ENCODE measurements at places on chromosomes 12 and 14.

DNA sequence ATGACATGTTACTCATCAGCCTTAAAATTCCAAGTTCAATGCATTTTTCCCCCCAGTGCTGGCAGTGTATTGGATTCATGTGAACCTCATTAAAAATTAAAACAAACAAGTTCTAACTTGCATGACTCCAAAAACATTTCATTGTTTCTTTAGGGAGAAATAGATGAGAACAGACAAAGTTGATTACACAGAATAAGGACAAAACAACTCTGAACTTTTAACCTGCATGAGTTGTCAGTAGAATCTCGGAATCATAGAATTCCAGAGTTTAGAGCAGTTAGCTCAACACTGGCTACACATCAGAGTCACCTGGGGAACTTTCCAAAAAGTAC is 127.5 kb downstream of the TMX1 start:
- DNase-seq = peak; percentile 23

DNA sequence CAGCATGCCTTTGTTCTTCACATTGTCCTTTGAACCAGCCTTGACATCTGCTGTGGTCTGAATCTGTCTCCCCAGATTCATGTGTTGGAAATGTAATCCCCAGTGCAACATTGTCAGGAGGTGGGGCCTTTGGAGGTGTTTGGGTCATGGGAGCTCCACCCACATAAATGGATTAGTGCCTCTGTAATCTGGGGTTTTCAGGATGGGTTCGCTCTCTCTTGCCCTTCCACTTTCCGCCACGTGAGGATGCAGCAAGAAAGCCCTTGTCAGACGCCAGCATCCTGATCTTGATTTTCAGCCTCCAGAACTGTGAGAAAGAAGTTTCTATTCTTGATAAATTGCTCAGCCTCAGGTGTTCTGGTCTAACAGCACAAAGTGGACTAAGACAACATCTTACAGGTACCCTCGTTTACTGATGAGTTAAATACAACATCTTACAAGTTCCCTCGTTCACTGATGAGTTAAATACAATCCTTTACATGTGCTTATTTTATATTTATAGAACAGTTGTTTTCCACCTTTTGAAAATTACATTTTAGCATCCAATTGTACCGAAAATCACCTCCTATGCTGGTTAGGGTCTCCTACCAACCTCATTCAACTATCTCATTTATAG is 54.4 kb upstream of the RIMBP2 start:
- DNase-seq = no peak

- no peak for DNase-seq
Observed at GRCh38 chr14:65776193-65776852, 363.8 kb downstream of the FUT8 start.

DNA sequence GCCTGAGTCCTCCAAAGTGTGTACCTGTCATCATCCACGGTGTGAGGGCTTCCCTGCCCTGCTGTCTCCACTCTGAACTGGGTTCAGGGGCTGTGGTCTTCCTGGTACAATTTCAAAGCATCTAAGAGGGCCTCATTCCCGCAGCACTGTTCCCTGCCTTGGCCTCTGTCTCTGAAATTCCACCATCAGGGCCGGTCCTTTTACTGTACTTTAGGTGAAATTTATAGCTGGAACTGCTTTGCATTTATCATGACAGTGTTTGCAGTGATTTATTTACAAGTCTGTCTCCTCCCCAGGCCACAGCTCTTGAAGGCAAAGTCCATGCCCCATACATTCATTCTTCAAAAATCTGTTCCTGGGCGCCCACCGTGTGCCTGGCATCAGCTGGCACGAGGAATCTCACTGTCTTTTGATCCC is 36.9 kb upstream of the NCOR2 start:
- no peak for DNase-seq

- no peak for DNase-seq
Observed at GRCh38 chr12:106764220-106764619, 10.3 kb upstream of the RIC8B start.
